WERI-Rb-1 (cell line): ENCODE measurements at places on chromosomes 6 and 20.

DNA sequence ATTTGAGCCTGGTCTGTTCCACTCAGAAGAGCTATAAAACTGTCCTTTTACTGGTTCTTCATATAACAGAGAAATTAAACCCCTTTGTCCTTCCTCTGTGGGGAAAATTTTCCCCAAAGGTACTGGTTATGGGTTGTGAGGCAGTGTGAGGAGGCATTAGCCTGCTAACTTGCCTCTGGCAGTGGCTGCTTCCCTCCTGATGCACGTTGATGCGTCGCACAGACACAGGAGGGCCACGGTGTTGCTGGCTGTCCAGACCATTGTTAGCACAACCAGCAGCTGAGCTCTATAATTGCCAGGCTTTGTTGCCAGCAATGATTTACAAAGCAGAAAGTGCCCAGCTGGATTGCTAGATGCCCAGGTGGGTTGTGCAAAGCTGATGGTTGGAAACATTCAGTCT lies 10.1 kb downstream of the AAR2 start:
- DNase-seq, result no peak

GRCh38 chr20:37657924-37658804 lies 35.7 kb upstream of the CTNNBL1 start:
- no peak for DNase-seq

GRCh38 chr6:2020909-2021308 lies 224.5 kb downstream of the GMDS start:
- DNase-seq, result no peak

DNA sequence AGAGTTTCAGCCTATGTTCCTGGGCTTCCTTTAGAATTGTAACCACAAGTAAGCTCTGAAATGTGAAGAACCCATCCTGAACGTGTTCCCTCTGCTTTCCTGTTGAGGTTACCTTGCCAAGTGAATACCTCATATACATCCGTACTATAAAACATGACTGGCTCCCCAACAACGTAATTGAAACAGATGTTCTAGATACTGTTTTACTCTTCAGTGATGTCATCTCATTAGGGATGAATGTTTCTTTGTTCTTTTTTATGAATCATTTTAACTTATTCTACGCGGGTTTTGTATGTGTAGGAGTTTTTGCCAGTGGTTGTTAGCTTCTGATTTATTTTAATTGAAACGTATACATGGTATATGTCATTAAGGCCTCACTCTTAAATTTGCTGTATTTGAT lies 166.8 kb downstream of the SAMD5 start:
- DNase-seq, result no peak

- no peak for DNase-seq
Measured at GRCh38 chr6:129473546-129473945, 236.4 kb downstream of the ARHGAP18 start.

GRCh38 chr6:112833581-112834131 lies 486.5 kb downstream of the RFPL4B start:
- no peak for DNase-seq

DNA sequence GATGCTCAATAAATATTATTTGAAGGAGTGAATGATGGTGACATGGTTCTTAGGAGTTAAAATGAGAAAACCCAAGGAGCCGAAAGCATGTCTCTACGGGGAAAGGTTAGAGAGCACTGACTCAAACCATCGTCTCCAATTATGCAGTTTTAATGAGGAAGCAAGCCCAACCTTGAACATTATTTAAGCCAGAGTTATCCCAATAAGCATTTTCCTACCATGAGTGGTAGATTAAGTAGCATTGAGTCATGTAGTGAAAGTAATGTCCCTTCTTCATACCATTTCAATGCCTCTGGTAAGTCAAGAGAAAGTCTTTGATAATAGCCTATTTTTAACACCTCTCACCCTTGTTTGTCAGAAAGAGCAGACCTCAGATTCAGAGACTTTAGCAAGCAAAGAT lies 13.5 kb downstream of the TSHZ2 start:
- DNase-seq, result no peak
